ENCODE measurements at places on chromosomes 1 and 21.

GRCh38 chr1:18996548-18997177 lies 40.2 kb upstream of the IFFO2 start:
- no peak for DNase-seq

DNA sequence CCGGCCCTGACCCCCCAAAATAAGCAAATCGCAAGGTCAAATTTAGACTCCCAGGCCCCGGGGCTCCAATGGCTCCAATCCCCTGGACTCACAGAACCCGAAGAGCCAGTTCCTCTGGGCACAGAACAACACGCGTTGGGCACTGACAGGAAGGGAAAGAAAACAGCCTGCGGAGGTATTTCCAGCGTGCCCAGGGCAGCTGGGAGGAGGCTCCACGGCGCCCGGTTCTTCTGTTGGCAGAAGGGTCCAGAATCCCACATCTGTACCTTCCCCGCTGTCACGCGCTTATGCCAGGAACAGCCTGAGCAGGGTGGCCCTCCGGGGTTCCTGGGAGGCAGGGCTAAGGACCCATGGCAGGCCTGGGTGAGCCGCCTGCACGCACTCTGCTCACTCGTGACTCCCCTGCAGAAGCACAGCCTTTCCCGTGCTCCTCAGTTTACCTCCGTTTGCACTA lies 85.5 kb downstream of the RIPK4 start:
- no peak for DNase-seq

GRCh38 chr1:29650476-29650875 lies 414.2 kb downstream of the PTPRU start:
- no peak for DNase-seq

GRCh38 chr1:115768549-115768948 lies at the start of gene CASQ2:
Gene CASQ2, minus strand, starts transcription at chr1:115768714. Its CDS starts 173 bp downstream, at chr1:115768541.
- DNase-seq: no peak

- DNase-seq: no peak
Measured at GRCh38 chr1:231527586-231528171, 790 bp upstream of the TSNAX start.

- DNase-seq: no peak
Measured at GRCh38 chr1:61130338-61131000, 48.1 kb downstream of the NFIA start.

DNA sequence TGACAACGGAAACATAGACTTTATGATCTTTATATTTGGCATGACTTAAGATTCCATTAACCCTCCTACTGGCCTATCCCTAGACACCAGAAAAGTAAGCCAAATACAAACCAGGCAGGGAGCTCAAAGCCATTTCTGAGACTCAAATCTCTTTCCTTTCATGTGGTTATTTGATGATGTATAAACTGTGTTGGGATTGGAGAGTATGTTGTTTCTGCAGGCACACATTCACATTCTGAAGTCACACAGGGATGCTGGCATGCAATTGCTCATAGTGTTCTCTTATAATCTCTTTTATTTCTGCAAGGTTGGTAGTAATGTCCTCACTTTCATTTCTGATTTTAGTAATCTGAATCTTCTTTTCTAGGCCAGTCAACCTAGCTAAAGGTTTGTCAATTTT lies 5.8 kb downstream of the ZMYND12 start:
- DNase-seq: no peak

GRCh38 chr21:25528515-25528914 lies 78.8 kb downstream of the MRPL39 start:
- DNase-seq: no peak

GRCh38 chr1:67853704-67854103 lies 20.4 kb upstream of the GNG12 start:
- DNase-seq: peak; percentile 82

DNA sequence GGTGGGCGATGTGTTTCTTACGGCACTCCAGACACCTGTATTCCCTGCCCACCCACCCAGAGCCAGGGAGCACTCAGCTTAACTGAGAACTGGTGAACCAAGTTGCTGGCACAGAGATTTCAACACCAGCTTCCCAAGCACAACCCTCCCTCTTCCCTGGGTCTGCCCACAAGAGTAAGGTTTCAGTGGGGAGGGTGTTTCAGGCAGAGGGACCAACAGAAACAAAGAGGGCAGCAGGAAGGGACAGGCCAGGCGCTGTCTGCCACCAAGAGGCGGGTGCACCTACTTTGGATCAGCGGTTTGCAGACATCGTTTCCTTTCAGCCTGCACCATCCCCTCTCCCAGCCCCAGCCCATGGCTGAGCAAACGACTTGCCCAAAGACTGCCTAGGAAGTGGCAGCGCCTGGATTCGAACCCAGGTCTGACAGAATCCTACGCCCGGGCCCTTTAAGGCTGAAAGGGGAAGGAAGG lies 21.9 kb upstream of the ALDH4A1 start:
- no peak for DNase-seq

DNA sequence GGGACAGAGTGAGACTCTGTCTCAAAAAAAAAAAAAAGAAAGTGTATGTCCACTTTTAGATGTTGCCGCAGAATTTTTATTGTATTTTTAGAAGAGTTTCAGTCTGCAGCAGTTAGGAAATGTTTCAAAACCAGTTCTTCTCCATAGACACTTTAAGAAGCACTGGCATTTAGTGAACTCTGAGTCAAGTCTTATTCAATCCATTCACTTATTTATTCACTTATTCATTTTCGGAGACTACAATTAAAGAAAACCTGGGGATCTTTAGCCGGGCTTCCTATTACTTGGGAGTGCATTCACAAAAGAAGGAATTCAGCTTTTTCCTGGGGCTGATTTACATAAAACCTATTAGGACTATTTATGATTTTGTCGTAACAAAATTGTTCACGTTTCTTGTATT lies 12.3 kb downstream of the RCAN3 start:
- DNase-seq: no peak

DNA sequence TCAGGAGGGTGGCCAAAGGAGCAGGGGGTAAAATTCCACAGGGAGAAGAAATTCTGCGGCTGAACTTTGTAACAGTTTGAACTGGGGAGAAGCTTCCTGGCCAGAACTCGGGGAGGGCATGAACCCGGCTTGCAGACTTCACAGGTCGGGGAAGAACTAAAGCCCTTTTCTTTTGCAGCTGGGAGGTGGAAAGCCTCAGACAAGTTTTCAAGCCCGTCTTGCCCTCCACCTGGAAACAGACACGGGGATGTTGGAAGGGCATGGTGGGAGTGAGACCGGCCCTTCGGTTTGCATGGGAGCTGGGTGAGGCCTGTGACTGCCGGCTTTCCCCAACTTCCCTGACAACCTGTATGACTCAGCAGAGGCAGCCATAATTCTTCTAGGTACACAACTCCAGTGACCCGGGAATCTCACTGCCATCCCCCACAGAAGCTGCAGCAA lies 11.3 kb downstream of the THEM4 start:
- no peak for DNase-seq

DNA sequence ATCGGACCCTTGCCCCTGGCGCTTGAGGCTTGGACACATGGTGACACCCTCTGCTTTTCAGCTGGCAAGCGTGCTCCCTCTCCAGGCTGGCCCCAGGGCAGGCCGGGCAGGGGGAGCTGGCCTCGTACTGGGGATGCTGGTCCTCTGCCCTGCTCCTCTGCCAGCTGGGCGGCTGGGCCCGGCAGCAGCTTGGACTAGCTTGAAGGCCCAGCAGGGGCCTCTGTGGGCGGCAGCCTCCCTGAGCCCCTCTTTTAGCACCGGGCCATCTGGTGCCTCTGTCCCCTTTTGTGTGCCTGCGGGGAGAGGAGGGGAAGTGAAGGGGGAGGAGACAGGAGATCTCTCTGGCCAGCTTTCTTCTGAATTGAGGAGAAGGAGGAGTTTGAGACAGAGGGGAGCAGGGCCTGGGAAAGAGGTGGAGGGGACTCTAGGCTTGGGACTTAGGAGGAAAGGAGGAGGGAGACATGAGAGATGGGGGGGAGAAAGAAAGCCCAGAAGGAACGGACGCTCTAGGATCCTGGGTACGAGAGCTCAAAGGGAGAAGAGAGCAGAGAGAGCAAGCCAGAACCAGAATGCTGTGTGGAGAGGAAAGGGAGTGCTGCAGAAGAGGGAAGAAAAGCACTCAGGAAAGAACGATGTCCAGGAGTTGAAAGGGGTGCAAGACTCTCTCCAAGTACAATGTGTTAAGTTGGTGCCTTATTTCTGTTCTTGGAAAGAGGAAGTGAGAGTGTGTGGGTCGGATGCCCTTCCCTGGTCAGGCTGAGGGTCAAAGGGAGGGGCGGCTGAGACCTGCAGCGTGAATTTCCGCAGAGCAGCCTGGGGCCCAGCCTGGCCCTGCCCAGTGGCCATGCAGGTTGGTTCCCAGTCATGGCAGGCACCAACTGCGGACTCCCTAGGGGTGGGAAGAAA lies 40.3 kb downstream of the IER5 start:
- no peak for DNase-seq

- no peak for DNase-seq
Measured at GRCh38 chr1:212354464-212354863, 60.2 kb downstream of the PACC1 start.

DNA sequence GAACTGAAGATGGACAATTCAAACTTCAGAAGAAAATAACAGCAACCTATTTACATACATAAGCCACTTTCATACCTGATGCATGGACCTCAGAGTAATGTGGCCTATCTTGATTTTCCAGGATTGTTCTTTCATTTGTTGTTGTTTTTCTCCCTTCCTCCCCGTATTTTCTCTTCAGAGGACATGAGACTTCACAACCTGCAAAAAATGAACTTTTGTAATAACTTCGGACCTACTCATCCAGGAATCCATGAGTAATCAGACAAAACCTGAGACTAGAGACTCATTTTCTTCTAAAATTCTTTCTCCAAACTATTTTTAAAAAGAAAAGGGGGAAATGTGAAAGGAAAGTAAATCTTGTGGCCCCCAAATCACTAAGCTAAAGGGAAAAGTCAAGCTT lies 17.6 kb upstream of the PLA2G5 start:
- no peak for DNase-seq

DNA sequence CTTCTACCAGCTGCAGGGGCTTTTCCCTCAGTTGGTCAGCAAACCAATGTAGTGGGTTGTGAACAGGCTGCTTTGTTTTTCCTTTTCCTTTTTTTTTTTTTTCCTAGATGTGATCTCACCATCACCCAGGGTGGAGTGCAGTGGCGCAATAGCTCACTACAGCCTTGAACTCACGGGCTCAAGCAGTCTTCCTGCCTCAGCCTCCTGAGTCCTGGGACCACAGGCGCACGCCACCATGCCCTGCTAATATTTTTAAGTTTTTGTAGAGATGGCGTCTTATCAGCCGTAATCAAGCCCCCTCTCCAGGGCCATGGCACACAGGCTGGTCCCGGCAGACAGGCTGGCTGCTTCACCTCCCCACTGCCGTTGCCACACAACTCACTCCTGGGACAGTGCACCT lies 3.4 kb upstream of the TRIM11 start:
- DNase-seq: no peak

GRCh38 chr21:35291973-35292627 lies 243.0 kb upstream of the RUNX1 start:
- DNase-seq: no peak

GRCh38 chr1:55898181-55898580 lies 681.2 kb downstream of the PLPP3 start:
- no peak for DNase-seq

DNA sequence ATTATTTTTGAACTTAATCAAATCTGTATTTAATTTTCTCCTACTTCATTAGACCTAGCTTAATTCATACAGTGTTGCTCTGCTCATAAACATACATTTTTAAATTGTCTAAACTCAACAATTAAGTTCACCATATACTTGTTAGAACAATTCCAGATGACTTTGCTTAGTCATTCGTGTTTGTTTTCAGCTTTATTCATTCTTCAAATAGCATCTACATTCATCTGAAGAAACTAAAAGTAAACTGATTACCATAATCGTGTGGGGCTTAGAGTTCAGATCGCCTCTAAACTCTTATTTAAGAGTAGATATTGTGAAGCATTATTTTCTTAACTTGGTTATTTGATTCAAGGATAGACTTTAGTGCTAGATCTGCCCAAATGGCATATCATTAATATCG lies 34.4 kb downstream of the KLHL20 start:
- DNase-seq: no peak

GRCh38 chr1:107419003-107419402 lies 278.2 kb downstream of the NTNG1 start:
- DNase-seq: no peak

GRCh38 chr21:36261459-36261858 lies 58.5 kb upstream of the MORC3 start:
- no peak for DNase-seq

DNA sequence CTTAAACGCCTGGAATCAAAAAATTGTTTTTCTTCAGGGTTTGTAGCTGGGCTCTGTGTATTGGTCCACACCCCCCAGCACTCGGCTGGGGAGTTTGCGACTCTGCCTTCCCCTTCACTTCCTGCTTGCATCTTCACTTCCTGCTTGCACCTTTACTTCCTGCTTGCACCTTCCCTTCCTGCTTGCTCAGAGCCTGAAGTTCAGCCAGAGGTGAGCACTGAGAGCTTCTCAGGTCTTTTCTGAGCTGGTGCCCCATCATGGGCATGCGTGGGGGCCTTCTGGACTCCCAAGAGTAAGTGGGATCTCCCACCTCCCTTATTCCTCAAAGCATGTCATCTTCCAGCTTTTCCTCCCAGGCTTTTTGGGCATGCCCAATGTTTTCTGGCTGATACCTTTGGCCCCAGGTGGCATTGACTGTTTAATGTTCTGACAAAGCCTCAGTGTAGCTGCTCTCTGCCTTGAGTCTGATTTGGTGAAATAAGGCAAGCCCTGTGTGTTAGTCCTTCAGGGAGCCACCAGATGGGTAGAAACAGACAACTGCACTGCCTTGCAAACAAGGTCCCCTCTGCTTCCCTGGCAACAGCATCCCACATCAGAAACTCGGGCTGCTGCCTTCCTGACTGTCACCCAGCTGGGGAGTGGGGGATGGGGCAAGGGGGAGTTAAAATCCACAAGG lies 3.5 kb downstream of the KRTAP10-2 start:
- DNase-seq: no peak

DNA sequence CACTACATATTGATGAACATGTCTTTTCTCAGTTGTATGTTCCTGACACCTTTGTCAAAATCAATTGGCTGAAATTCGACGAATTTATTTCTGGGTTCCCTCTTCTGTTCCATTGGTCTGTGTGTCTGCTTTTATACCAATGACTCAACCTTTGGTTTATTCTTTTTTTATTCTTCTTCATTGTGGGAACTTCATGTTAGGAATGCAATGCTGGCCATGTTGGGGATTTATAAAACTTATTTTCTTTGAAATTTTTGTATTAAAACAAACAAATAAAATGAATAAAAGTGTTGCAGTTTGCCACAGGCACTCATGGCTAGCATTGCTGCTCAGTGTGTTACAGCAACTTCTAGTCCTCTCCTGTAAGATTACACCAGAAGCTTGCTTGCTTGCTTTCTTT lies 287.8 kb downstream of the DUSP10 start:
- no peak for DNase-seq

DNA sequence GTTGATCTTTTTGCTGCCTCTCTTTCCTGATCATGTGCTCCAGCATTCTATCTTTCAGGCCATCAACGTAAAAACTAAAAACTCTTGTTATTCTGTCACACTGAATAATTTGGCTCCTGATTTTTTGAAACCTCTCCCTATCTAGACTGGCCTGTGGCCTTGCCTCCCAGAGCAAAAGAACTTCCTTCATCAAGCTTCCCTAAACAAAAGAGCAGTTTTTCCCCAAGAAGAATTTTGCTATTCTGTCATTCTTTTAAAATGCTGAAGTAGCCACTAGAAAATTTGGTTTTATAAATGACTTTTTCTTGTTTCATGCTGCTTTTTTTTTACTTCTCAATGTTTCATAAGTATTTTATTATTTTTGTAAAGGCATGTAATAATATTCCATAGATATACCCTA lies 37.1 kb upstream of the CR2 start:
- no peak for DNase-seq

GRCh38 chr1:225498549-225499136 lies 70.8 kb upstream of the LBR start:
- DNase-seq: no peak

GRCh38 chr1:13757693-13758092 lies 57.7 kb downstream of the PRDM2 start:
- no peak for DNase-seq

Measured in NCI-H526 (cell line).